ENCODE measurements at places on chromosomes 4 and X.

GRCh38 chrX:72624194-72624593, 51.6 kb upstream of the HDAC8 start:
- no peak for DNase-seq

- no peak for DNase-seq
These were observed 63.3 kb upstream of the RXFP1 start for GRCh38 chr4:158458271-158458895.

DNA sequence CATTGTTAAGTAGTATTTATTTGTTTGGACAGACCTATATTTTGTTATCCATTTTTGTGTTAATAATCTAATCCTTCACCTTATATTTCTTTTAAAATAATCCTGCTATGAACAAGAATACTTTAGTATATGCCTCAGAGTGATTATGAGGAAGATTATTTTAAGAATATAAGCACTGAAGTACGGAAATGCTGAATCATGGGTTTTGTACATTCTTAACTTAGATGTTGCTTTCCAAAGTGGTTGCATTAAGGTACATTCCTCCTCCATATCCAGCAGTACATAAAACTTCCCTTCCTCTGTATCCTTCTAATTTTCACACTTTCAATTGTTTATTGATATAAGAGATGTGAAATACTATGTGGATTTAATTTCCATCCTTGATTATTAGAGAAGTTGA, 491.4 kb upstream of the GRID2 start:
- no peak for DNase-seq

DNA sequence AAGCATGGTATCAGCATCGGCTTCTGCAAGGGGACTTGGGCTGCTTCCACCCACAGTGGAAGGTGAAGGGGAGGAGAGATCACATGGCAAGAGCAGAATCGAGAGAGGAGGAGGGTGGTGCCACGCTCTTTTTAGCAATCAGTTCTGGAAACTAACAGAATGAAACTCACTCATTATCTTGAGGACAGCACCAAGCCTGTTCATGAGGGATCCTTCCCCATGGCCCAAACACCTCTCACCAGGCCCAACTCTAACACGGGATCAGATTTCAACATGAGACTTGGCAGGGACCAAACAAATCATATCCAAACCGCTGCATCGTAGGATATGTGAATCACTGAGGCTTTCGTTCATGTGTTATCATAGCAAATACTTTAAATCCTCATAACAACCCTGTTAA, 125.5 kb downstream of the GPC3 start:
- DNase-seq = no peak

All from NCI-H187 (cell line).